Activated CD8-positive, alpha-beta T cell treated with anti-CD3 and anti-CD28 coated beads, Interleukin-2, amount 10 ng/mL, durations not matched to agents 7 days and 5 days (primary cell): ENCODE measurements at places on chromosomes 5 and 9.

- DNase-seq: no peak
These were observed 10.9 kb downstream of the AQP3 start for GRCh38 chr9:33436445-33436844.

DNA sequence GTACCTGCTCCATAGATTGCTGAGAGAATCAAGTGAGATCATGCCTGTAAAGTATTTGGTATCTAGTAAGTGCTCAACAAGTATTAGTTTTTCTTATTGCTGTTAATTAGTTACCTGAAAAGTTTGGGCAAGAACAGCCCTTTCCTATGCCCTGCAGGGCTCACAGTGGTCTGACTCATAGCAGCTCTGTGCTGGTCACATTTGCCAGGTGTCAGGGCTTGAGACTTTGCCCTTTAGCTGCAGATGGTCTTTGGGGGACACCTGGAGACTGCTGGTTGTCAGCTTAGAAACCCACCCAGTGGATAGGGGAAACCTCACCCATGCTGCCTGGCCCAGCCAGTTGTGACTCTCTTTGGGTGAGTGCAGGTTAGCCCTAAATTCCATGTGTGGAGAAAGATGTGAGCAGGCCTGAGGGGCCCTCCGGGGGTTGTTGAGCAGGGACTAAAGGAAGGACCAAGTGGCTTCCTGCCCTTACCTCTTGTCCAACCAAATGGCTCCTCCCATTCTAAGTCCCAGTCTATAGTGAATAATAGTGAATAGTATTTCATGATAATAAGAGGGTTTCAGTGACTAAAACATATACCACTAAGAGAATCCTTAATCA lies 9.0 kb downstream of the COL27A1 start:
- DNase-seq: no peak

- DNase-seq: no peak
These were observed 652 bp downstream of the ARSK start for GRCh38 chr5:95555553-95555952.

DNA sequence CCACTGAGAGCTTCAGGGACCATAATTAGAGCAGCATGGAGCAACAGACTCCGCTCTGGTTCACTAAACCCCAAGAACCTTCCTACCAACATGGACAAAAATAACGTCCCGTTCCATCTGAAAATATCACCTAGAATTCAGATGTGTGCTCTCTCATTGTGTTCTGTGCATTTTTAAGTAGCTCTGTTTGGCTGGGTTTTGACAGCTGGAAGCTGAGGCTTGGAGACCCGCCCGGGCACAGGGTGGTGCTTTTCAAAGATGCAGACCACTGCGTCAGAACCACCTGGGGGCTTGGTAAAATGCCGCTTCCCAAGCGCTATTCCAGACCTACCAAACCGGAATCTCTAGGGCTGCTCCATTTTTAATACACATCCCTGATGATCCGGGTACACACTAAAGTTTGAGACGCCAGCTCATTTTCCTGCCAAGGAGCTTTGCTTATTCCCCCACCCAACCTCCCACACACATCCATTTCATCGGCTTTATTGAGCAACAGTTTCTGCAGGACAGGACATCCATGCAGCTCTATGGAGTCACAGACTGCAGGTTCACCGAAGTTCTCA lies 104.8 kb downstream of the GABBR2 start:
- DNase-seq: no peak

DNA sequence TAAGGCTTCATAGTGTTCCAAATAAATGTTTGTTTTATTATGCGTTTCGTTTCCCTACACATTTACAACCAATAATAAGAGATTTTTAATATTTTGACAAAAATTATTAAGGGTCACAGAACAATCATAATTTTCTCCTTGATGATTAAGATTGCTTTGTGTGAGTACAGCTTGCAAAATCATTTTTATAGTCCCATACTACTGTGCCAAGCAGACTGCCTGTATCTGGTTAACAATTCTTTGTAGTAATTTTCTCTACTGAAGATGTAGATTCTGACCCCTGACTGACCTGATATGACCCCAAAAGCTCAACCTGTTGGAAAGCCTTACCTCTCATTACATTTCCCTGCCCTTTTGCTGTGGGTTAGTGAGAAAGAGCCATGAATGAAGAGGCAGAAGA lies 311.9 kb upstream of the PIK3R1 start:
- DNase-seq: no peak
